ENCODE measurements at places on chromosomes 12 and 14.
A peak's percentile ranks its signal among the peaks of the same experiment; 100 is the strongest.

- DNase-seq, result peak; percentile 84
These were observed at the start of gene CIDEB for GRCh38 chr14:24307575-24308341. TSS of gene CIDEB (minus strand) at chr14:24307977. CDS start at chr14:24307858, 119 bp downstream.

DNA sequence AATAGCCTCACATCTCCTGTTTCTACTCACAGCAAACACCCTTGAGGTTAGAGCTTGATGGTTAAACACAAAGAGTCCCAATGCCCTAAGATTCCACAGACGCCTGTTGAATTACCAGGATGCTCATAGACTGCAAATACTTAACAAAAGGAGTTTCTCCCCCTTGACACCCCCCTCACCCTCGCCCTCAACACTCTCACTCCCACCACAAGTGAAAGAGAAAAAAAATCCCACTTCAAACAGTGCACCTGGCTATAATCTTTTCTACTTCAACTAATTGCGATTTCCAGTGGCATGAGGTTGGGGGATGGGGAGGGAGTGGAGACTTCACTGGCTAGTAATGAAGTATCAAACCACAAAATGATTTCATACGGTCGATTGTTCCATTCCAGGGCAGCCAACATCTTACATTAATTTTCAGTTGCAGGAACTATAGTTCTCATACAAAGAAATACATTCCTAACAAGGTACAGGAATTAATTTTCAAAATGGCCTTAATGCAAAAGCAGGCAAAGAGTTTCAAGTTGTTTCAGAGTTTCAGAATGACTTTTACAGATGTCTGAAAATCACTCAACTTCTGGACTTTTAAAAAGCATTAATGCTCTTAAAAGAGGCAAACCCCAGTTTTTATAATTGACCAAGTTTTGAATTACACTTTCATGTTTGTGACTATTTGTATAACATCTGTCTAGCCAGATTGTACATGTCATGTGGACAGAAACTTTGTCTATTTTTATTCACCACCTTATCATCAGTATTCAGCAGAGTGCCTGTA is 390.7 kb downstream of the C12orf75 start:
- no peak for DNase-seq

- DNase-seq, result peak; percentile 39
These were observed 2.2 kb upstream of the RPAP3 start for GRCh38 chr12:47707905-47708543.

DNA sequence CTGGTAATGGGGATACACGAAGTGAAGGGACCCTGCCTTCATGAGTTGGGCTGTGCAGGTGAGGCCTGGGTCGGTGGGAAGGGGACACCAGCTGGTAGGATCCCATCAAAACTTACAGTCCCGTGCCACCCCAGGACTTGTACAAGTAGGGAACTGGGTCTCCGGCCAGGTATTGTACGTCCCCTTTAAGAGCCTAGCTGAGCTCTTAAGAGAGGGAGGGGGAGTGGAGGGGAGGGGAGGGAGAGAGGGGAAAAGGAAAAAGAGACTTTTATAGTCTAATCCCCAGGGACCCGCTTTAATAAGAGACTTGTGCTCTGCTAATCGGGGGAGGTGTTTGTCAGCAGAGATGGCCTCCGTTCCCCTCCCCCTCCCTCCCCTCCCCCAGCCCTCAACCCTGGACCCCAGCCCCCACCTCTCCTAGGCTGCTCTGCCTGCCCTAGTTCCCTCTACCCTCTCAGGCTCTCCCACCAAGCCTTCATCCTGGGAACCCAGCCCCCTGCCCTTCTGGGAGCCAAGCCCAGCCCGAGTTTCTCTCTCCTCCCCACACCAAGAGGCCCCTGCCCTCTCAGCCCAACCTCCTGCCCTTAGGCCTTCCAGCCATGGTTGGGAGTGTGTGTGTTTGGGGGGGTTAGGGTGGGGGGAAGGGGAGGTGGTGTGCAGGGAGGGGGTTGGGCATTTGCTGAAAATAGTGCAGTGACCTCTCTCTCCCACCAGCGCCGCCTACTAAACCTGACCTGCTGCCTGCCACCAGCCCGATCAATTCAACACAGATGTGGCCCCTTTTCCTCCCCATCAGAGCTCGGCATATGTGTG is 2.6 kb downstream of the GDF11 start:
- DNase-seq, result no peak

- no peak for DNase-seq
These were observed 1.7 kb upstream of the CFAP251 start for GRCh38 chr12:121916719-121917118.

DNA sequence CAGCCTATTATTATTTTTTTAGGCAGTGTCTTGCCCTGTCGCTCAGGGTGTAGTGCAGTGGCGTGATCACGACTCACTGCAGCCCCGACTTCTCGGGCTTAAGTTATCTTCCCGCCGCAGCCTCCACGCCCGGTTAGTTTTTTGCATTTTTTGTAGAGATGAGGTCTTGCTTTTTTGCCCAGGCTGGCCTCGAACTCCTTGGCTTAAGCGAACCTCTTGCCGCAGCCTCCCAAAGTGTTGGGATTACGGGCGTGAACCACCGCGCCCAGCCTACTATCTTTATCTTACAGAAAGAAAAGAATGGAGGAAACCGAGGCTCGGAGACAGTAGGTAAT is 507 bp upstream of the PTPN11 start:
- DNase-seq, result peak; percentile 12

GRCh38 chr12:79644274-79645234 is 46.2 kb downstream of the PAWR start:
- no peak for DNase-seq

- DNase-seq, result no peak
These were observed 943.8 kb downstream of the SLC16A7 start for GRCh38 chr12:60539592-60539991.

- DNase-seq, result no peak
These were observed 249.9 kb upstream of the FLRT2 start for GRCh38 chr14:85280074-85280473.

GRCh38 chr14:33938131-33938949 is 12.5 kb downstream of the EGLN3 start:
- no peak for DNase-seq

- DNase-seq, result peak; percentile 50
These were observed 16.6 kb upstream of the KLRF1 start for GRCh38 chr12:9810671-9811070.

DNA sequence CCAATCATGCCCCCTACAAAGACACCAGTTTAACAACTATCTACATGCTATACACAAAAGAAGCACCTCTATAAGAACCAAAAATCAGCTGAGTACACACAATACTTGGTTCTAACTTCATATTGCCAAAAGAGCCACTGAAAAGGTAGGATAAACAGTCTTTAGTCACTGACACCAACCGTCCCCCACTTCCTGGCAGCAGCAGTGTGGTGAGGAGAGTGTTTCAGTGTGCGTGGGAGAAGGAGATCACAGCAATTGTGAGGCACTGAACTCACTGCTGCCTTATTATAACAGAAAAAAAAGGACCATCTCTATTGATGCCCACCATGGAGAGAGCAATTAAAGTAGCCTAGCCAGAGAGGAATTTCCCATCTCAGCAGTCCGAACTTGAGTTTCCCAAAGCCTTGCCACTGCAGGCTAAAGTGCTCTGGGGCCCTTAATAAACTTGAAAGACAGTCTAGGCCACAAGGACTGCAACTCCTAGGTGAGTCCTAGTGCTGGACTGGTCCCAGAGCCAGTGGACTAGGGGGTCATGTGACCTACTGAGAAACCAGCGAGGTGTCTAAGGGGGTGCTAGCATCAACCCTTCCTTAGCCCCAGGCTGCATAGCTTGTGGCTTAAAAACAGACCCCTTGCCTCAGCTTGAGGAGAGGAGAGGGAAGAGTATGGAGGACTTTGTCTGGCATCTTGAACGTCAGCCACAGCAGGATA is 37.1 kb upstream of the LMNTD1 start:
- DNase-seq, result peak; percentile 15

DNA sequence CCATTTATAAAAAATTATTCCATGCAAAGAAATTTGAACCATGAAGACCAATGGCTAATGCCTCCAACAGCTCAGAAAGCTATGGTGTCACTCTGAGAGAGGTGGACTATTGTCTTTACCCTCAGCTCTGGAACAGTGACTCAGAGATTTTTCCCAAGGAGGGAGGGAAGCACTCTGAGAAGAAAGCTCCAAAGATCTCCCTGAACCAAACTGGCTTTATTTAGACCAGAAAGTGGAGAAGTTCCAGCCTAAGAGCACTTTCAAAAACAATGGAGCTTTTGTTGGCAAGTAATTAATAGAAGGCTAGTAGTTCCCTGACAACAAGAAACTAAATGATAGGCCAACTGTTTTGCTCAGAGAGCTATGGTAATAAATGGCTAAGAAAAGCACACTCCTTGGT is 599.9 kb upstream of the MDGA2 start:
- DNase-seq, result no peak

DNA sequence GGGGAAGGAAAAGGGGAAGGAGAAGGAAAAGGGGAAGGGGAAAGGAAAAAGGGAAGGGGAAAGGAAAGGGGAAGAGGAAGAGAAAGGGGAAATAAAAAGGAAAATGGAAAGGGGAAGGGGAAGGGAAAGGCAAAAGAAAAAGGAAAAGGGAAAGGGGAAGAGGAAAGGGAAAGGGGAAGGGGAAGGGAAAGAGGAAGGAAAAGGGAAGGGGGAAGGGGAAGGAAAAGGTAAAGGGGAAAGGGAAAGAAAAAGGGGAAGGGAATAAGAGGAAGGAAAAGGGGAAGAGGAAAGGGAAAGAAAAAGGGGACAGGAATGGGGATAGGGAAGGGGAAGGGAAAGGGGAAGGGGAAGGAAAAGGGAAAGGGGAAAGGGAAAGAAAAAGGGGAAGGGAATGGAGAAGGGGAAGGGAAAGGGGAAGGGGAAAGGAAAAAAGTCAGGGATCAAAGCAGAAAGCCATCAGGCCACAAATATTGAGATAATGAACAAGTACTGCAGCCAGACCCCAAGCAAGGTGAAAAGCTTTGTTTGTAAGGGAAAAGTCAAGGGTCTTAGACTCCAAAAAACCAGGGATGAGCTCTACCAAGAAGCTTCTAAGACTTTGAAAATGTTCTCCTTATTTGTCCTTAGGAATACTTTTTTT is 20.0 kb downstream of the DICER1 start:
- no peak for DNase-seq

GRCh38 chr14:50044042-50044651 is 72.2 kb downstream of the VCPKMT start:
- peak; percentile 62 for DNase-seq

DNA sequence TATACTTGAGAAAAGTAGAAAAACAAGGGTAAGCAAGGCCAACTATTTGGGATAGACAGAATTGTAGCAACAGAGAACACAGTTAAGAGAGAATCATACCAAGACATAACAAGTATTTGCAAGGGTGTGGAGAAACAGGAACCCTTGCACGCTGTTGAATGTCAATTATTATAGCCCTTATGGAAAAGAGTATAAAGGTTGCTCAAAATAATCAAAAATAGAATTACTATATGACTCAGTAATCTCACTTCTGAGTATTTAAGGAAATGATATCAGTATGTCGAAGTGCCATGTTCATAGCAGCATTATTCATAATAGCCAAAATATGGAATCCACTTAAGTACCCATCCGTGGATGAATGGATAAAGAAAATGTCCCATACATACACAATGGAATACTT is 193.3 kb downstream of the PHLDA1 start:
- no peak for DNase-seq

DNA sequence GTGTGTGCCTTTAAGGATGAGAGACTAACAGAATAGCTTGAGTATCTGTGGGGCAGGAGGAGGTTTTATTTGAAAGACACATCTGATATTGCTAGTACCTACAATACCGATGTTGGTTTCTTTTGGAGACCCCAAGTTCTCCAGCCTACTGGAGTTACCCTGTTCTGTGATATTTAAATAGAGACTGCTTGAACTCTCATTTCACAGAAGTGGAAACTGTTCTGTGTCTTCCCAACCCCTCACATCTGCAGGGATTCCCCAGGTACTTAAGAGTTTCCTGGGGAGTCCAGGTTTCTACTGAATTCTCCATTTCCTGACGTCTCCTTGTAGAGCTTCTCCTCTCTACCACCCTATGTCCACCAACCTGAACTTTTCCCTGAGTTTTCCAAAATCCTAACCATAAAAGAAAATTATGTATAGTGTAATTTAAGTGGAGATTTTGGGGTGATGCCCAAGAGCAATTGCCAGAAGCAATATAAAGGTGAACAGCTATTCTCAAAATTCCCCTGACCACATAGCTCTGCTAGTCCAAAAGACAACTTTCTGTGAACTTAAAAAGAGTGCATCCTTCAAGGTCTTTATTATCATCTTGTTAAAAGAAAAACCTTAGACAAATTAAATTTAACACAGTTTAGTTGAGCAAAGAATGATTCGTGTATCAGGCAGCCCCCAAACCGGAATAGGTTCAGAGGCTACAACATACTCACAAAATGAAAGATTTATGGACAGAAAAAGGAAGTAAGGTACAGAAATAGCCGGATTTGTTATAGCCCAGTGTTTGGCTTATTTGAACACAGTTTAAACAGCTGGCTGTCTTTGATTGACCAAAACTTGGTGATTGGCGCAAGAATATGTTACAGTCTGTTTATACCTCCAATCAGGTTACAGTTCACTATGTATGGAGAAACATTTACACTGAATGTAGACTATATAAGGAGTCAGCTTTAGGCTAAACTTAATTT is 373.4 kb downstream of the NUAK1 start:
- no peak for DNase-seq

- no peak for DNase-seq
These were observed 83.2 kb downstream of the SLC38A1 start for GRCh38 chr12:46185686-46186085.

GRCh38 chr12:68370667-68371066 is 38.5 kb upstream of the MDM1 start:
- DNase-seq, result no peak

- DNase-seq, result no peak
These were observed 408.8 kb downstream of the FUT8 start for GRCh38 chr14:65821224-65821753.

DNA sequence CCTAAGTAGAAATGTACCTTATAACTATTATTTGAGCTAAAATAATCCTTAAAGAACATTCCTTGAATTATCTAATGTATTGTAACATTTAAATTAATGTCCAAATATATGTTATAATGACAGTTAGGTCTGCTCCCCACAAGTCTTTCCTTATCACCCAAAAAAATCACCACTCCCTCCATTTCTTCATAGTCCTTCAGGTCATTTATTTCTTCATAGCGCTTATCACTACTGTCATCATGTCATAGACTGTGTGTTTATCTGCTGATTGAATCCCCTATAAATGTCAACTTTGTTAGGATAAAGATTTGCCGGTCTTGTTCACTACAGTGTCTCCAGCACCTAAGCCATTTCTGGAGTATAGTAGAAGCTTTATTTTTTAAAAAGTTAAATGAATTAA is 12.0 kb downstream of the LUM start:
- no peak for DNase-seq

All from inflammatory macrophage (primary cell).